Right cardiac atrium (tissue), 5 donors: ENCODE measurements at places on chromosomes 3 and 15. TPM values are rescaled to one million over a fixed set of nuclear protein-coding genes. Genes with fewer than 3 reads are reported as not detected.

AADACL2 gene
- not detected for total RNA-seq

MINAR1 gene
- total RNA-seq = 0.11 TPM

ENTPD3 gene
- 0.11 TPM for total RNA-seq

KIF15 gene
- total RNA-seq = 1.3 TPM

- DNase-seq = no peak
Measured at GRCh38 chr3:131605916-131606315, 103.1 kb upstream of the MRPL3 start.

DNA sequence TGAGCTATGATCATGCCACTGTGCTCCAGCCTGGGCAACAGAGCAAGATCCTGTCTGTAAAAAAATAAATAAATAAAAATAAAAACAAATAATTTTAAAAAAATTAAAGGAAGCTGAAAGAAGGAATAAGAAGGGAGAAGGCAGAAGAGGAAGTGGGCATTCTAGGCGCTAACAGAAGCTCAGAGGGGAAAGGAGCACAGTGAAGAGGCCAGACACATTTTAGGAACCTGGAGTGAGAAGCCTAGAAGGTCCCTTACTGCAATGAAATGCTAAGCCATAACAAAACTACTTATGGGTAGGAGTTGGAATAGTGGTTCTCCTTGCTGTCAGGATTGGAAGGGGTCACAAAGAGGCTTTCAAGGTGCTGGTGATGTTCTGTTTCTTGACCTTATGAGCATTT is 64.0 kb downstream of the ITGB5 start:
- no peak for DNase-seq

DNA sequence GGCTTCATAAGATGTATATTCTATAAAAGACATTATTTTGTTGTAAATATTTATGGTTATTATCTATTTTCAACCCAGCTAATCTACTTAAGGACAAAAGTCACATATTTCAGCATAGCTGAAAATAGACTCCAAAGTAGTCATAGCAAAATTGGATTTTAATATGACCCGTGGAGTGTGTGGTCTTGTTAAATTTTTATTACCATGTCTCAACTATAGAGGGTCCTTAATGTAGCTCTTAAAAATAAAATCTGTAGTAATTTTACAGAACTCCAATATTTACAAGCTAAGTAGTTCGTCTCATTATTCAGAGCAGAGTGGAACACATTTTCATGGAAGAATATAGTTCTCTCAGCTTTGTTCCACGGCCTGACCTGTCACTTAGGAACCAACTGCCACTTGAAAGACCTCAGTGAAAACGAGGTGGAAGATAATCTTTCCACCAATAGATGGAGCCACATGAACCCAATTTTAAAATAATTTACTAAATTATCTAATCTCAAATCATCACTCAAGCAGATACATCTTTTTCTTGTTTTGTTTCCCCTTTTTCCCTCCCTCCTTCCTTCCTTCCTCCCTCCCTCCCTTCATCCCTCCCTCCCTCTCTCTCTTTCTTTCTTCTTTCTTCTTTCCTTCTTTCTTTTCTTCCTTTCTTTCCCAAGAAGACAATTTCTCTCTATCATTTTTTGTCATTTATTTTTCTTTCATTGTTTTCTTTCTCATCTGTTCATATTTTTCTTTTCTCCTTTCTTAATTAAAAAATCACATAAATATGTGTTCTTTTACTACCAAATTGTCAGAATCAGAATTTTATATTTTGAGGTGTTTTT is 97.2 kb downstream of the CLDN1 start:
- no peak for DNase-seq

DNA sequence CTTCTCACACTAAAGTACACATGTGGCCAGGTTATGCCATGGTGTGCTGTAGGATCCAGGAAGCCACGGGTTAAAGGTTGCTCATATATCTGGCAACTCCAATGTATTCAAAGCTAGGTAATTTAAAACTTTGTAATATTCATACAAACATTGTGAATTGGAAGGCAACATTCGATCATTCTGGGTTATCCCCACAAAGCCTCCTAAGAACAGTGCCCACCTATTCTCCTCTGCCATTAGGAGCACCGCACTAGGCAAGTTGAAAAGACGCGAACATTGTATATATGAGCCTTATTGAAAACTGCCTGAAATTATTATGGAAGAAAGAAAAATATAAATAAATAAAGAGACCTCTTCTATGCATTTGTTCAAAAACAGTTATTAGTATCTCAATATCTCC is 228.2 kb downstream of the IGSF11 start:
- no peak for DNase-seq

- no peak for DNase-seq
Measured at GRCh38 chr15:99963096-99963825, 230.0 kb upstream of the LYSMD4 start.

DNA sequence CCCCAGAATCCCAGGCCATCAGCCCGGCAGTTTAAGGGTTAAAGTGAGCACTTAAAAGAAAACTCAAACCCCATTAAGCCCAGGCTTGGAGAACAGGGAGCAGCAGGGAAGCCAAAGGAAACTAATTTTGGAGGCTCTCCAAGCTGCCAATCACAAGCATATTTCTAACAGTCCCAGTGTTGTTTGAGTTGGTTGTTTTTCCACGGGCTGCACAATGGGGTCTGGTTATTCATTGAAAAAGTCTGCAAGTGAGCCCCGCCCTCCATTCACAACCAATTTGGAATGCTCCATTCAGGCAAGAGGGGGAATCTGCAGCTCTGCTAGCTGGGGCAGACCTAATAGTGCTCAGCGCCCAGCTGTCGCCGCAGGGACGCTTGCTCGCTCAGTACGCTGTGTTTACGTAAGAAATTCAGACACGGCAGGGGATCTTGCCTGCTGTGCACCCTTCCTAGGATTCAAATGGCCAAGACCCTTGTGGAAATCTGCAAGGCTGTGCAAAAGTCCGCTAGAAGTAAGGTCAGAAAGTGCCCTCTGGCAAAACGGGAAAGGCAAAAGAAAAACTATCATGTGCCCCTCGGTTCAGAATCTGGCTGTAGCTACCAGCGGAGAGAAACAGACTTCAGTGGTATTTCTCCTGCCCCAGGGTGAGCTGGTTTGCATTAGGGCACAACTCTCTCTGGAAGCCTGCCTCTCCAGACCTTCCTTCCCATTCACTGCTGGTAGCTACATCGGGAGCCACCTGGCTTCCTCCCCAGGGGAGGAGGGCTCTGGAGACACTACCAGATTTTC is 11.0 kb downstream of the ETV5 start:
- DNase-seq = peak; percentile 80

GRCh38 chr15:59237924-59238331 is 31.3 kb downstream of the LDHAL6B start:
- no peak for DNase-seq

GRCh38 chr3:117920253-117920898 is 1114.3 kb downstream of the IGSF11 start:
- no peak for DNase-seq
